ENCODE measurements at places on chromosomes 11 and 22. TPM values are rescaled to one million over a fixed set of nuclear protein-coding genes. Genes with fewer than 3 reads are reported as not detected.

GRCh38 chr11:47943721-47944586, 36.4 kb upstream of the PTPRJ start:
- H3K4me3 ChIP-seq = no peak overlapping the region
- peak overlapping the region; percentile 58 for H3K27ac ChIP-seq
- H3K27me3 ChIP-seq = no peaks in the 10 kb centered on the region
- peaks cover 9% of the 10 kb centered on the region for H3K4me1 ChIP-seq
- DNase-seq = no peak
- H3K36me3 ChIP-seq = no peaks in the 10 kb centered on the region

DNA sequence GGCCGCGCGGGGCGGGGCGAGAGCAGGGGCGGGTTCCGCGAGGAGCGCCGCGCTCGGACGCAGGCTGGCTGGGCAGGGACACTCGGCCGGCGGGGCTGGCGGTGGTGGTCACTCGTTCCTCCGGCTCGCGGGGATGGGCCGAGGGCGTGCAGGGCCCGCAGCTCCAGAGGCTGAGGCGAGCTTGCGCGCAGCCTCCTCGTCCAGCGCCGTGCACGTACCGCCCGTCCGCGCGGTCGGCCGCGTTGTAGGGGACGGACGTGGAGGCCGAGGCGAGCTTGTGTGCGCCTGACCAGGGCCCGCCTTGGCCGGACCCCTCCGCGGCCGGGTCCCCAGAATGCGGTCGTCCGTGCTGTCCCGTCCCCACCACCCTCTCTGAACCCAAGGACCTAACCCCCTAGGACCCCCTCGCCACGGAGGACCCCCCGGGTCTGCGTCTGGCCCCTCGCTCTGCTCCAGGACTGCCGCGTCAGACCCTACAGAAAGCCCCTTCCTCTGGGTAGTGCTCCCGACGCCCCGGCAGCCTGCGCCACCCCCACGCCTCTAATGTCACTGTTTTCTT, 569 bp upstream of the YPEL1 start:
- peaks cover 12% of the 10 kb centered on the region for H3K4me1 ChIP-seq
- H3K4me3 ChIP-seq = peak overlapping the region; percentile 33
- peak overlapping the region; percentile 32 for H3K27ac ChIP-seq
- peaks cover 5% of the 10 kb centered on the region for H3K27me3 ChIP-seq

- no peaks in the 10 kb centered on the region for H3K36me3 ChIP-seq
- H3K4me3 ChIP-seq = no peak overlapping the region
- H3K27ac ChIP-seq = no peak overlapping the region
- H3K4me1 ChIP-seq = no peaks in the 10 kb centered on the region
Measured at GRCh38 chr11:64007629-64008282, 21.5 kb downstream of the OTUB1 start.

DNA sequence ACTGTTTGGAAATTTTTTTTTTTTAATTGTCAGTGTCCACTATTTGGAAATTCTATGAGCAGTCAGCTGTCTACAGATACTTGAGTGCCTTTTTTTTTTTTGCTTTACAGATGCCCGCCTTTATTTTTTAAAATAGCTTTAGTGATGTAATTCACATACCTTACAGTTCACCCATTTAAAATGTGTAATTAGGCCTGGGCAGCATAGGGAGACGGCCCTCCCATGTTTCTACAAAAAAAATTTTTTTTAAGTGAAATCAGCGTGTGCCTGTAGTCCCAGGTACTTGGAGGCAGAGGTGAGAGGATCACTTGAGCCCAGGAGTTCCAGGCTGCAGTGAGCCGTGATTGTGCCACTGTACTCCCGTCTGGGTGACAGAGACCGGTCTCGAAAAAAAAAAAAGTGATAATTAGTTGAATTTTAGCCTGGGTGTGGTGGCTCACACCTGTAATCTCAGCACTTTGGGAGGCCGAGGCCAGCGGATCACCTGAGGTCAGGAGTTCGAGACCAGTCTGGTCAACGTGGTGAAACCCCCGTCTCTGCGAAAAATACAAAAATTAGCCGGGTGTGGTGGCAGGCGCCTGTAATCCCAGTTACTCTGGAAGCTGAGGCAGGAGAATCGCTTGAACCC, 1.5 kb downstream of the ZNF143 start:
- no peaks in the 10 kb centered on the region for H3K36me3 ChIP-seq
- H3K4me1 ChIP-seq = peaks cover 25% of the 10 kb centered on the region
- peak overlapping the region; percentile 99 for H3K27ac ChIP-seq
- DNase-seq = no peak
- no peaks in the 10 kb centered on the region for H3K27me3 ChIP-seq

GRCh38 chr11:17803754-17804334, 69.3 kb downstream of the KCNC1 start:
- H3K27me3 ChIP-seq = no peaks in the 10 kb centered on the region
- no peaks in the 10 kb centered on the region for H3K36me3 ChIP-seq
- no peak for DNase-seq

- no peaks in the 10 kb centered on the region for H3K36me3 ChIP-seq
- no peaks in the 10 kb centered on the region for H3K4me1 ChIP-seq
- H3K4me3 ChIP-seq = no peak overlapping the region
- H3K27me3 ChIP-seq = no peaks in the 10 kb centered on the region
- H3K27ac ChIP-seq = no peak overlapping the region
Measured at GRCh38 chr22:24740626-24741025, 33.9 kb downstream of the PIWIL3 start.

- H3K36me3 ChIP-seq = no peaks in the 10 kb centered on the region
- no peak for DNase-seq
- no peak overlapping the region for H3K27ac ChIP-seq
- H3K4me3 ChIP-seq = no peak overlapping the region
- H3K27me3 ChIP-seq = no peaks in the 10 kb centered on the region
- H3K4me1 ChIP-seq = no peaks in the 10 kb centered on the region
Measured at GRCh38 chr11:38990139-38990538, 2392.1 kb upstream of the RAG2 start.

- H3K36me3 ChIP-seq = no peaks in the 10 kb centered on the region
- no peak for DNase-seq
- H3K4me3 ChIP-seq = no peak overlapping the region
- H3K27me3 ChIP-seq = no peaks in the 10 kb centered on the region
- no peak overlapping the region for H3K27ac ChIP-seq
Measured at GRCh38 chr11:8206251-8207079, 37.6 kb upstream of the RIC3 start.

GRCh38 chr11:134261626-134262488, 8.5 kb downstream of the ACAD8 start:
- DNase-seq = peak; percentile 53
- H3K36me3 ChIP-seq = peaks cover 32% of the 10 kb centered on the region
- H3K4me1 ChIP-seq = no peaks in the 10 kb centered on the region
- H3K27ac ChIP-seq = no peak overlapping the region
- no peaks in the 10 kb centered on the region for H3K27me3 ChIP-seq

DNA sequence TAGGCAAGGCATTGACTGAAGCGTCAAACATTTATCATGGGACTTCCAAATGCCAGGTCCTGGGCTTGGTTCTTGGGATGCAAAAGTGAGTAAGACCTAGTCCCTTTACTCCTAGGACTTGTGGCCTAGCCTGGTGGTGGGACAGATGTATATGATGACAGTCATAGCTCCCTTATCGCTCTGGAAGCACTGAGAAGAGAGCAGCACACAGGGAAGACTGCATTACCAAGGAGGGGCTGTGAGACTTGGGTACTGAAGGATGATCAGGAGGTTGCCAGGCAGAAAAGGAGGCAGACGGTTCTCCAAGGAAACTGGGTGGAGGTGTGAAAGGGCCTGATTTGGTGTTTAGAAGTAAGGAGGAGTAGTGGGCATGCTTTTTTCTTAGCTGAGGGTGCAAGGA, 32.5 kb downstream of the MICAL2 start:
- no peak overlapping the region for H3K27ac ChIP-seq
- H3K36me3 ChIP-seq = no peaks in the 10 kb centered on the region
- no peak for DNase-seq
- H3K4me1 ChIP-seq = peaks cover 42% of the 10 kb centered on the region

- H3K27me3 ChIP-seq = no peaks in the 10 kb centered on the region
- peaks cover 6% of the 10 kb centered on the region for H3K4me1 ChIP-seq
- no peak overlapping the region for H3K27ac ChIP-seq
- no peak overlapping the region for H3K4me3 ChIP-seq
Measured at GRCh38 chr11:61149624-61150615, 11.3 kb downstream of the VPS37C start.

GRCh38 chr22:50574383-50574755, 3.9 kb downstream of the CPT1B start:
- no peak overlapping the region for H3K27ac ChIP-seq
- no peaks in the 10 kb centered on the region for H3K4me1 ChIP-seq
- H3K27me3 ChIP-seq = no peaks in the 10 kb centered on the region

- no peaks in the 10 kb centered on the region for H3K36me3 ChIP-seq
- no peak for DNase-seq
- H3K27ac ChIP-seq = no peak overlapping the region
Measured at GRCh38 chr11:70487160-70487559, 88.8 kb downstream of the CTTN start.

The RPS13 gene
- 1,569 TPM for total RNA-seq

The CAPN5 gene
- 1.1 TPM for total RNA-seq

Data from CD8-positive, alpha-beta memory T cell (primary cell).